NCI-H187 treated with DMSO at 0.1 percent for 48 hours (cell line): ENCODE measurements at places on chromosomes 1 and 21.
A peak's percentile ranks its signal among the peaks of the same experiment; 100 is the strongest.

- DNase-seq, result peak; percentile 63
Measured at GRCh38 chr1:206106328-206107167, 10.6 kb downstream of the AVPR1B start.

DNA sequence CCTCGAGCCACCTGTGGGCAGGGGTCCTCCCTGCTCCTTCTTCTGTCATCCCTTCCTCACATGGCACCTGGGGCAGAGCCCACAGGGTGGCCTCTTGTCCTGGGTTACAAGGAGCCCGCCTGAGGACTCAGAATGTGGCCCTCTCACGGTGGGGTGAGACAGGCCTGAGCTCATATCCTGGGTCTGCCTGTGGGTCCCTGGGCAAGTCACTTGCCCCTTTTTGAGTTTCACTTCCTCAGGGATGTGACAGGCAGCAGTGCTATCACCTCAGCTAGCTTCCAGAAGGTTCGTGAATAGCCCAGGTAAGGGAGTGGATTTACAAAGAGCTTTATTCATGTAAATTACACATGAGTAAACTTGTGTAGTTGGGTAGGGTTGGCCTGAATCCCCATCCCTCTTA lies 33.5 kb downstream of the HTR6 start:
- no peak for DNase-seq

DNA sequence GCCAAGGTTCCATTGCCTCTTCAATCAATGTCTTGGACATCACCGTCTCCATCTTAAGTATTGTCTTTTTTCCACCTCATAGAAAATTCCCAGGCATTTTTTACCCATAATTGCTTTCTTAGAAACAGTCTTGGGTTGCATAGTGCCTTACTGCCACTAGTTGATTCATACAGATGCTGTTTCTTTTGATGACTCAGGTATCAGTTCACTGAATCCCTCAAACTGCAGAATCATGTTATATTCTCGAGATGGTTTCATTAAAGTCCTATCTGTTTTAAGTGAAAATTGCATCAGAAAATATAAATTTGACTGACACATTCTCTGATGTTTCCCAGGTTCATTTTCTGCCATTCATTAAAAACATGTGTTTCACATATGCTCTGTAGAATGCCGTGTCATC lies 1489.1 kb downstream of the BRINP3 start:
- no peak for DNase-seq

DNA sequence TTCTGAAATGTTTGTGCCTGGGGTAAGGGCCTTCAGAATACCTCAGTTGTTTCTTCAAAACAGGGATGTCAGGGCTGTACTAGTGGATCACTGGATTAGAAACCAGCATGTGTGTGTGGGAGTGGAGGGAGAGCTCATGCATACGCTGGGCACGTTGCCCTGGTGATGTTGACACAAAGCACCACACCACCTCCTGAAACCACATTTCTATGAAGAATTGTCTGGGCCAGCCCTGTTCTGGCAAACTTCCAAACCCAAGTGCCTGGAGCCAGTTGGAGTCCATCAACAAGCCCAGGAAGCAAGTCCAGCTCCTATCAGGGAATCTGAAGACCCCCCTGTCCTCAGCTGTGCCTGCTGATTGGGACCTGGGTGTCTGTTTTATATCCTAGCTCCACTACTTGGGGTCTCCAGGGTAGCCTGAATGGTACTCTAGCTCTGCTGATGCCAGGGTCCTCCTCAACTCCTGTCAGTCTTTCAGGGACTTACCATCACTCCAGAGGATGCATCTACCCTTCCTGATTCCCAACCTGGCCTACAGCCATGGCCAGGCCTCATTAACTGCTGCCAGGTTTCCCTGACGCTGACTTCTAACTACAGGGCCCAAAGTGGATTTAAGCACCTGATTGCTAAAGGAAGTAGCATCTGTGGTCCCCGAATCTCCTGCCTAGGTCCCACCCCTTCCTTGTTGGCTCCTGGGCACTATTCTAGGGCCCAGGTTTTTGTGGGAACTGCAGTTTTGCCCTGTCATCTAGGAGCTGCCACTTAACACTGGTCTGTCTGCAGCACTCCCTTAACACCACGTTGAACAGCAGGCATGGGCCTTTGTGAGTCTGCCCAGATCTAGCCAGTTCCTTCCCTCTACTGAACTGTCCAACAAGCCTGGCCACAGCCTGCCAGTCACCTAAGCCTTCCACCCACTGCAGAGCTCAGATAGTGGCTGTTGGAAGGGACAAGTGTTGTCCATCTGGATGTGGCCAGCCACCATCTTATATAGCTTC lies 45.5 kb downstream of the LPAR3 start:
- DNase-seq, result peak; percentile 44

- DNase-seq, result no peak
Measured at GRCh38 chr1:93744299-93744988, 62.8 kb upstream of the BCAR3 start.

DNA sequence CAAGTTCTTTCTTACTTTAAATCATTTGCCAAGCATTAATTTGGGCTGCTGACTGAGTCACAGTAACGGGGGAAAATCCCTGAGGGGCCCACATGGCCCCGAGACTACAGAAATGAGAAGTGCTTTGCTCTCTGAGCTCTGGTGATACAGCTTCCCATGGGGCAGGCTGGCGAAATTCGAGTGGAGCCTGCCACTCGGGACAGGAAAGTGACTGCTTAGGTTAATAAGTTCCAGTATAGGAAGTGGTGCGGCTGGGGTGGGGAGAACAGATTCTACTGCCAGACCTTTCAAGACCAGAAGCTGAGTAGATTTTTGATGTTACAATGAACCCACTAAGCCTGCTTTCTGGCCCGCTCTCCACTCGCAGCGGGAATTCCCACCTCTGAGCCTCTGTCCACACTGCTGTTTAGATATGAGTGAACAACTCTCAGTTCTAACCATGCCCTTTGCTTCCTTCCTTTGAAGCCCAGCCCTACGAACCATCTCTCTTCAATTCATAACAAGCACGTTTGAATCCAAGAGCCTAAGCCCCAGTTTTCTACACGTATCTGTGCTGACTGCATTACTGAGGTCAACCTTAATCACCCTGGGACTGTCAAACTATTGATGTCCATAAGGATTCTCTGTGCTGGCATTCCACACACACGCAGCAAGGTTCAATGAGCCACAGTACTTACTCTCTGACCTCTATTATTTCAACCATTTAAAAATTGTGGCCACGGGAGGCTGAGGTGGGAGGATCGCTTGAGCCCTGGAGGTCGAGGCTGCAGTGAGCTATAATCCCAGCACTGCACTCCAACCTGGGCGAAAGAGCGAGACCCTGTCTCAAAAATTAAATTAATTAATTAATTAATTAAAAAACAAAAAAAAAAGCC lies 9.6 kb downstream of the ZBTB17 start:
- no peak for DNase-seq

DNA sequence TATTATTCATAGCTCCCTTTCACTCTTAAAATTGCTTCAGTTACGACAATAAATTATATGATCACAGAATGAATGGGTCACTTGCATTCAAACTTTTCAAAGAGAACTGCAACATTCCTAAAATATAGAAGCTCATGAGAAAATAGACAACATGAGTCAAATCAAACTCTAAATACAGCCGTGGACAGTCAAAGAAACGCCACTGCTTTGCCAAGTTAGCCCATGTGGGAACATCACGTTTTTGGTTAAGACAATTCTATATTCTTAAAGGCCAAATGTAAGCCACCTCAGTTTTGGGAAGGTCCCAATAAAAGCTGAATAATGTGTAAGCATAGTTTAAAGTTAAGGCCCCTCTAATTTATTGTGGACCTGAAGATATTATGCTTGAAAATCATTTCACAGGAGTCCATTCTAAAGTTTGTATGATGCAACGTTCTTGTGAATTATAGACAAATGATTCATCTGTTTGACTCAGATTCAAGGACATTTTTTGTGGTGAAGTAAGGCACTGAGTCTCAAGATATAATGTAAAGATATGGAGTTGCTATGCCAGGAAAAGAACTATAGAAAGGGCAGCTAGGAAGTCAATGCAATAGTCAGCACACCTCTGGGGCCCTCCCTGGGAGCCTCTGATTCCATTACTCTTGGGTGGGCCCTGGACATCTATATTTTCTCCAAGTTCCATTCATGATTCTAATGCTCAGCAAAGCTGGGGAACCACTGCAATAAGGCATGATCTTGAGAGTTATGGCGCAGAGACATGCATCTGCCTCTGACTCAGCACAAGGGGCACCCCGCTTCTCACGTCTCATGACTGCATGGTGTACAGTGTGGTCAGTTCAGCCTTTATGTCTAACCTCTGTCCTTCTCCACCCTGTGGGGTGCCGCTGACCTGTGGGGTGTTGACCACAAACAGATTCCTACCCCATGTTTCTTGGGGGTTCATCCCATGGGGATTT lies 33.9 kb downstream of the ETS2 start:
- DNase-seq, result no peak

DNA sequence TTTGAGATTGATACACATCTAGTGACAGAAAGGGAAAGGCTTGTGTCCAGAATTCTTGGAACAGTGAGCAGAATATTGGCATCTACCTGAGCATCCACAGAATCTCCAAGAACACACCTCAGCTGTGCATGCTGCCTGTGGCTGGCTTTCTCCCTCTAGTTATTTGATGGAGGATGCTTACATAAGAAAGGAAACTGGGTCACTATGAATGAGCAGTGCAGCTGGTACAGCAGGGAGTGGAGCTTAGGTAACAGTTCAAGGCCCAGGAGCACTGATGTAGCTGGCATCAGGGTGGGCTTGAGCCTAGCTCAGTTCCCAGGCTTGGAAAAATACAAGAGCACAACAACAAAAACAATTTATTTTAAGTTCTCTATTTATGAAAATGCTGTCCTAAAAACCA lies 26.3 kb downstream of the RGS8 start:
- no peak for DNase-seq

DNA sequence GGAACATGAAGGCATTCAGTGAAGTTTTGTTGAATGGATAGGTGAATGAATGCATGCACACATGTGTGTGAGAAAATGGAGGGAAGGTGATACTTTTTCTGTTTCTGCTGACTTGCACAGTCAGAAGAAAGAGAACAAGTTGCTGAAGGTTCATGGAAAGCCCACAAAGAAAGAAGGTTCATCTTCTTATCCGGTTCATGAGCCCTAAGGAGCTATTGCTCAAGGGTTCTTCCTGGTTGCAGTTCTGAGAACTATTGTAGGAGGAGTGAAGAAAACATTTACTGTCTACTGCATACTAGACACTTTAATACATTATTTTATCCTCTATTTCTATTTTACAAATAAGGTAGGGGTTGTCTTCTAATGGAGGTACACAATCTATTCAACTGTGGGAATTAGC lies 13.4 kb upstream of the NIBAN1 start:
- no peak for DNase-seq

DNA sequence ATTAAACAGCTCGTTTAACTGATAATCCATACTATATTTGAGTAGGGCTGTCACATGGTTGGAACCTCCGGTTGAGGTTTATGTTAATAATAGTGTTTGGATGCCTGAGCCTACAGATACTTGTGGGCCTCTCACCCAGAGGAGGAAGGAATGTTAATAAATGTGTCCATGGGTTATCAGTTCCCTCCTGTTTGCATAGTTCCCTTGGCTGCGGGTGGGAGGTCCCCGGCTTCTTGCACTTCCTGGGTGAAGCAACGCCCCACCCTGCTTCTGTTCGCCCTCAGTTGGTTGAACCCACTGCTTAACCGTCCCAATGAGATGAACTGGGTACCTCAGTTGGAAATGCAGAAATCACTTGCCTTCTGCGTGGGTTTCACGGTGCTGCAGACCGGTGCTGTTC lies 23.6 kb upstream of the GBP1 start:
- no peak for DNase-seq
